ENCODE measurements at places on chromosomes 11 and 22.

DNA sequence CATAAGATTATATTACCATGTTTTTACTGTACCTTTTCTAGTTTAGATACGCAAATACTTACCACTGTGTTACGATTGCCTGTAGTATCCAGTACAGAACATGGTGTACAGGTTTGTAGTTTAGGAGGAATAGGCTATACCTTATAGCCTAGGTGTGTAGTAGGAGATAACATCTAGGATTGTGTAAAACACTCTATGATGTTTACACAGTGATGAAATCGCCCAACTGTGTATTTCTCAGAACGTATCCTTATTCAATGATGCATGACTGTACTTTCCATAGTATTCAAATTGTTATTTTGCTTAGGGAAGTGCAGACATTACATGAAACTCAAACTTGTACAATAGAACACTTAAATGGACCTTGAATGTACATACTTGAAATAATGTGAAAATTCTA is 188.1 kb upstream of the PDGFD start:
- no peak for DNase-seq

GRCh38 chr11:19979519-19979845 is 180.8 kb downstream of the DBX1 start:
- DNase-seq = no peak

GRCh38 chr11:14625586-14626205 is 17.9 kb upstream of the PDE3B start:
- DNase-seq = no peak

- no peak for DNase-seq
Measured at GRCh38 chr11:5809122-5809519, 397 bp downstream of the OR52N2 start.
